ENCODE measurements at places on chromosomes 1 and 21. TPM values are rescaled to one million over a fixed set of nuclear protein-coding genes. Genes with fewer than 3 reads are reported as not detected.

Gene PPM1J
- 1.5 TPM for total RNA-seq

Gene LAMC2
- total RNA-seq: 29.6 TPM

Gene TFAP2E
- 0.56 TPM for total RNA-seq

Gene BEND5
- total RNA-seq: not detected

Gene TACSTD2
- not detected for total RNA-seq

Gene GJA8
- not detected for total RNA-seq

Gene ENTREP3
- 34.6 TPM for total RNA-seq

All from A549 treated with CpdA at 1 μM for 4 hours (cell line).